ENCODE measurements at places on chromosomes 1 and 21.

GRCh38 chr1:57003398-57004139, 37.8 kb upstream of the C8B start:
- DNase-seq: no peak

- DNase-seq: no peak
Measured at GRCh38 chr21:25809013-25809412, 74.2 kb downstream of the GABPA start.

GRCh38 chr1:8679395-8679800, 138.0 kb downstream of the RERE start:
- DNase-seq: no peak

DNA sequence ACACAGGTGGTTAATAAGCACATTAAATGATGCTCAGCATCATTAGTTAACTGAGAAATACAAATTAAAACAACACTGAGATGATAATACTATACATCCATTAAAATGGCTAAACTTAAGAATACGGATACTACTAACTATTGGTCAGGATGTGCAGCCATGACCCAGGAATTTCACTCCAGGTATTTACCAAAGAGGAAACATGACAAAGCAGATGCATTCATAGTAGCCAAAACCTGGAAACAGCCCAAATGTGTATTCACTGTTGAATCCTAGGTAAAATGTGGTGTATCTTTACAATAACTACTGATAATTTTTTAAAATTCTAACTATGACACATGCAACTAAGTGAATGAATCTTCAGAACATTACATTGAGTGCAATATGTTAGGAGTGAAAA, 73.0 kb downstream of the PTPRC start:
- DNase-seq: no peak

DNA sequence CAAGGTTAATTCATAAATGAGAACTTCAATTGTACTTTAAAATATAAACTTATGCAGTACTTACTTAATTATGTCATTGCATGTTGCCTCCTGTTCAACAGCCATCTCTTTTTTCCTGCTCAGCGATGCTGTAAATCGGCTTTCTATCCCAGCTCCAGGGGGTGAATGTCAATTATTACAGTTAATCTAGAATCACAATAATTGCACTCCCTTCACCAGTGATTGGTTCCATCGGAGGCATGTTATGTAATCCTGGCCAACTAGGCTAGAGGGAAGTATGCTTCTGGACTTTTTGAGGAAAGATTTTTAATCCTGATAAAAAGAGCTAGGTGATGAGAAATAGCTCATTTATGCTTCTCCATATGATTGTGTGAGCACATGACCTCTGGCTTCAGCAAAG, 53.8 kb upstream of the SGIP1 start:
- no peak for DNase-seq

GRCh38 chr1:169381162-169381561, 13.2 kb downstream of the BLZF1 start:
- DNase-seq: no peak

DNA sequence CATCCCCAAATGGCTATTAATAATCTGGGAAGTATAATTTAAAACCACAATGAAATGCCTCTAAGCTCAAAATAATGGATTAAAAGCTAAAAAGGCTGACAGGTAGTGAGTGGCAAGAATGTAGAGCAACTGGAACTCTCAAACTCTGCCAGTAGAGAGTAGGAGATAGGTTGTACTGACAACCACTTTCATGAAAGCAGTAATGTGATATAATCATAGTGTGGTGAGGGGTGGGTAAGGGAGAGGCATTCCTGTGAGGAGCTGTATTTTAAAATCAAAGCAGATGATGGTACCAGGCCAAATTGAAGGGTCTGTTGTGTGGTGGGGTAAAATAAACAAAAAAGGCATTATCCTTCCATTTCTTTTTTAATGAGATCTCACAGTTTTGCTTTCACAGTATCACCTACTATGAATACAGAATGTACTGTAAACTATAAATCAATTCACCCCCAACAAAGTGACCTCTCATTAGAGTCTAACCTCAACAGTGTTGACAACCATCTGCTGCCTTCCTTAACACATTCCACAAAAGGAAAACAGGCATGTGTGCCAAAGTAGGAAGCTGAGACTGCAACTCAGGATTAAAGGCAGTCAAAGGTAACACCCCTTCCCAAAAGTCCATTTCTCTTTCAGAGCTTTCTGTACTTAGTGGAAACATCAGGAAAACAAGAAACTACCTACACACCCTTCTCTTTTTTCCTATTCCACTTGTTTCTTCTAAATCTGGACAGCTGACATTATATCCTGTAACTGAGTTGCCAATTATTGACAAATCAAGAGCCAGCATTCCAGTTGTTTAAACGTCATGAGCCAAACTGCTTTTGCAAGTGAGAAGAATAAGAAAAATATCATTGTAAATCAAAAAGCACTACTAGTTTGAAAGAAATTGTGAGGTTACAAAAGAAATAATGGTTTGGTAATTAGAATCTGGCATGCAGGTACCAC, 130.8 kb downstream of the FAF1 start:
- DNase-seq: no peak

- no peak for DNase-seq
Measured at GRCh38 chr1:54135436-54136120, 17.2 kb downstream of the CDCP2 start.

GRCh38 chr1:200739702-200740570, 1.2 kb downstream of the CAMSAP2 start:
- no peak for DNase-seq

- DNase-seq: no peak
Measured at GRCh38 chr1:117146072-117146471, 24.5 kb upstream of the TRIM45 start.

- no peak for DNase-seq
Measured at GRCh38 chr21:15444118-15444960, 285.4 kb upstream of the USP25 start.

- DNase-seq: no peak
Measured at GRCh38 chr1:200976634-200977033, 46.9 kb downstream of the KIF21B start.

DNA sequence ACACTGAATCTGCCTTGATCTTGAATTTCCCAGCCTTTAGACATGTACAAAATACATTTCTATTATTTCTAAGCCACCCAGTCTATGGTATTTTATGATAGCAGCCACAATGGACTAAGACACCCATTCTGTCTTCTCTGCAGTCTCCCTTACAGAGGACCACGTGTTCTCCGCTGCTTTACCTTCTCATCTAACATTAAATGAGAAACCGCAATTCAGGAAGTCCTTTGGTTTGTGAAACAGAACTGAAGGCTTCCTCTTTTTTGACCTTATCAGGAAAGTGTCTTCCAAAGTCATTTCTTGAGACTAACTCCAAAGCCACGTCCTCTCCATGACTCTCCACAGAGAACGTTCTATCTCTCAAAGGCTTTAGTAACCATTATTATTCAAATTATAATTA, 560.1 kb downstream of the OMA1 start:
- peak; percentile 23 for DNase-seq

DNA sequence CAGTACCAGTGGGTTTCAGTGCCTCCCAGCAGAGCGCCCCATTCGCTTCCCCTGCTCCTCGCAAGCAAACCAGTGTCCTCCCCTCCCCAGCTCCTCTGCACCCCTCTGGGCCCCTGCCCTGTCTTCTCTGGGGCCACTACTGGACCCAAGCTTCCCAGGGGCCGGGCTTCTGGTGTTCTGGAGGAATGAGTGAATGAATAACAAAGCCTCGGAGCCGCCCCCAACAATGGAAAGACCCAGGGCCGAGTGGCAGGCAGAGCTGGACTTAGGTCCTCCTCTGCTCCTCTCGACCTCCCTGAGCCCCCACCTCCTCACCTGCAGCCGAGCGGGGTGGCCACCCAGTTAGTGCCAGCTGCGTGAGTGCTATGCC, 37.6 kb downstream of the MATN1 start:
- no peak for DNase-seq

GRCh38 chr1:16173447-16174260, 17.8 kb upstream of the EPHA2 start:
- no peak for DNase-seq

DNA sequence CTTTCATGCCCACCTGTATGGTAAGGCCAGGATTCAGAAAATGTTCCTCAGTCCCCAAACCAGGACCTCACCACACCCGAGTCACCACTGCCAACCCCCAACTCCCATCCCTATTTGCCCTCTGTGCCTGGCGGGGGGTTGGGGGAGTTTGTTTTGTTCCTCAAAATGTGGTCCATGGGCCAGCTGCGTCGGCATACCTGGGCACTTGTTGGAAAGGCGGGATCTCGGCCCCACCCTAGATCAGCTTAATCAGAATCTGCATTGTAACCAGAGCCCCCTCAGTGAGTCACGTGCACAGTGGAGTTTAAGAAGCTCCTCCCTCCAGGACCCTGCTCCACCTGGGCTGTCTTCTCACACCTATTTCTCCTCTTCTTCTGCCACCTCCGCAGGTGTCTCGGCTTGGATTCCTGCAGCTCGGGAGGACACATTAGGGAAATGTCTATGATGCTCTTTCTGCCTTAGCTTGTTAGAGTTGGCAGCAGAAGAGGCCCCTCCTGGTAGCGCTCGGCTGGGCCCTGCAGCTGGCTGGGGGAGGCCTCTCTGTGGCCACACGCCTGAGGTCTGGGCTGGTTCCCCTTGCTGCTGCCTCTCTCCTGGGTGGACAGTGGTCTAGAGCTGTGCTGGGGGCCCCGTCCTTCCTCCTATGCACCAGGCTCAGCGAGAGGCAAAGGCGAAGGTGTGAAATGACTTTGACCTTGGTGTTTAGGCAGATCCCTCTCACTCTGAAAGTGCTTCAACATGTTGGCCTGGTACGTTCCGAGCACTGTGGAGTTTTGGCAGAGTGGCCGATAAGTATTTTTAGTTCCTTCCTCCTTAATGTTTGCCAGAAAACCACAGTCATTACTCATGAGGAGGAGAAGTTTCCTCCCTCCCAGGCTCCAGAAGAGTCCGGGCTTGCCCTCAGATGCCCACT, 41.8 kb upstream of the CAMTA1 start:
- no peak for DNase-seq

- no peak for DNase-seq
Measured at GRCh38 chr21:31358158-31358557, 14.1 kb upstream of the TIAM1 start.

GRCh38 chr1:26822737-26823395, 3.6 kb upstream of the ZDHHC18 start:
- no peak for DNase-seq

DNA sequence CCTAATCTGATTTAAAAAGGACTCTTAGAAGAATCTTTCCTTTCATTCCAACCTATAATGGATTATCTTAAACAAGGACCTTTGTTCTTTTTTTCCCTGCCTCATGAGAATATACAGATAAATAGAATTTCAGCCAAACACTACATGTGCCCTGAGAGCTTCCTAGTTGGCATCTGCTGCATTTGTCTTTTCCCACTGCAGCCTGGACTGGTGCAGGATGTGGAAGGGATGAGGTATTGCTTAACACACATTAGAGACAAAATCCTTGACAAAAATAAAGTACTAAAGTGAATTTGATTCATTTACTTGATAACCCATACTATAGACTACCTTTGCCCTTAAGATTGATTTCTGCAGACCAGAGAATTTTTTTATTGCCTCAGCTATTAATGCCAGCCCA, 59.5 kb downstream of the PALMD start:
- DNase-seq: no peak

DNA sequence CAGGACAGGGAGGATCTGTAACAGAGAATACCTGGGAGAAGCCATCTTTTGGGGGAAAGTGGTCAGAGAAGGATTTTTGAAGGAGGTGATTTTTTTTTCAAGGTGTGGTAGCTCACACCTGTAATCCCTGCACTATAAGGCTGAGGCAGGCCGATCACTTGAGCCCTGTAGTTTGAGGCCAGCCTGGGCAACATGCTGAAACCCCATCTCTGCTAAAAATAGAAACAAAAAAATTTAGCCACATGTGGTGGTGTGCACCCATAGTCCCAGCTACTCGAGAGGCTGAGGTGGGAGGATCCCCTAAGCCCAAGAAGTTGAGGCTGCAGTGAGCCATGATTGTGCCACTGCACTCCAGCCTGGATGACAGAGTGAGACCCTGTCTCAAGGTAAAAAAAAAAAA, 67.4 kb upstream of the ARTN start:
- DNase-seq: no peak

DNA sequence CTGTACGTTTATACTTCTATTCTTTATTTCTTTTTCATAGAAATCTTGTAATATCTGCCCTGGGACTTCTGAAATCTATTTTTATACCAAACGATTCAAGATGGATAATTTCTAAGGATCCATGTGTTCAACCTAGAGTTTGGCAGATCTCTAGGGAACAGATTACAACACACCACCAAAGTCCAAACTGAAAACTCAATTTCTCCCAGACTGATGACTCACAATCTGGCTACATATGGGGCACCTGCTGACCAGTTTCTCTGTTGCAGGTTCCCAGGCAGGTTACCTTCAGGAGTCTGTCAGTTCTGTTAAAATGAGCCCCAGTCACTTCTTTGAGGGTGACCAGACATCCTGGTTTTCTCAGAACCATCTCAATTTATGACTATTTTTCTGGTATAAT, 439.4 kb downstream of the GPATCH2 start:
- DNase-seq: no peak

- no peak for DNase-seq
Measured at GRCh38 chr1:189597083-189597482, 880.6 kb downstream of the BRINP3 start.

DNA sequence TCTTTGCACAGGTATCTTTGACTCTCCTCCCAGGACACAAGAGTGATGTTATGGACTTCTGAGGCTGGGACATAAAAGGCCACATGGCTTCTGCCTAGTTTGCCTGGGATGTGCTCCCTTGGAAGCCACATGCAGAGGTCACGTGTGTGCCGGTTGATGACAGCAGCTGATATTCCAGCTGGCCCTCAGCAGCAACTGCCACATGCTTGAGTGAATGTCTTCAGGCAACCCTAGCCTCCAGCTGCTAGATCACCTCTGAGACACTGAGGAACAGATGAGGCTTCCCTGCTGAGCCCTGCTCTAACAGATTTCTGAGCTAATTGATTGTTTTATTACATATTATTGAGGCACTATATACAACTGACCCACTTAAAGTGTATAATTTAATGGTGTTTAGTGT, 11.6 kb upstream of the AKR7A3 start:
- no peak for DNase-seq

GRCh38 chr1:53090227-53091147, 28.5 kb downstream of the PODN start:
- DNase-seq: no peak

GRCh38 chr1:152108882-152109222, 6.4 kb downstream of the TCHH start:
- no peak for DNase-seq

DNA sequence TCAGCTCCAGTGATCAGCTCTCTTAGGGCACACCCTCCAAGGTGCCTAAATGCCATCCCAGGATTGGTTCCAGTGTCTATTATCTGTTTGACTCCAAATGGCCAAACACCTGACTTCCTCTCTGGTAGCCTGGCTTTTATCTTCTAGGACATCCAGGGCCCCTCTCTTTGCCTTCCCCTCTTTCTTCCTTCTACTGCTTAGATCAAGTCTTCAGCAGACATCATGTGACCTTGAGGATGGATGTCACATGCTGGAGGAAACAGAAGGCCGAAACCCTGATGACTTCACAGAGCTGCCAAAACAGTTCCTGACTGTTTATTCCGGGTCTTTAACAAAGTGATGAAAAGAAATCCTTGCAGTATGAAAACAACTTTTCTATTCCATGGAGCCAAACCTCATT, 24.4 kb upstream of the WDR26 start:
- DNase-seq: no peak

All from memory B cell (primary cell).